Activated CD4-positive, alpha-beta T cell treated with anti-CD3 and anti-CD28 coated beads, Interleukin-2, Interleukin-4, amounts not matched to agents 100 ng/mL and 50 ng/mL, durations not matched to agents 16 hours and 8 hours (primary cell): ENCODE measurements at places on chromosomes 13 and 19.

DNA sequence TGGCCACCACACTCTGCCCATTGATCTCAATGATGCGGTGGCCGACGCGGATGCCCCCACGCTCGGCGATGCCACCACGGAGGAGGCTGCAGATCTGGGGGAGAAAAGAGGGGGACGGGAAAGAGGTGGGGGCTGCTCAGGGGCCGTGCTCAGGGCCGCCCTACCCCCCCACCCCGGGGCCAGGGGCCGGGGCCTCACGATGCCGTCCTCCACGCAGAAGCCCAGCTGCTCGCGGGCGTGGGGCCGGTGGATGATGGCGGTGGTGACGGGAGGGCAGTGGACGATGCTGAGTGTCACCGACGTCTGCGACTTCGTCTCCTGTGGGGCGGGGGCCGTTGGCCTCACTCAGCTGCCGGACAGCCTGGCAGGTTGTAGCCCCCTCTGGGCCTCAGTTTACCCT lies 10.3 kb downstream of the APBA3 start:
- no peak for DNase-seq

DNA sequence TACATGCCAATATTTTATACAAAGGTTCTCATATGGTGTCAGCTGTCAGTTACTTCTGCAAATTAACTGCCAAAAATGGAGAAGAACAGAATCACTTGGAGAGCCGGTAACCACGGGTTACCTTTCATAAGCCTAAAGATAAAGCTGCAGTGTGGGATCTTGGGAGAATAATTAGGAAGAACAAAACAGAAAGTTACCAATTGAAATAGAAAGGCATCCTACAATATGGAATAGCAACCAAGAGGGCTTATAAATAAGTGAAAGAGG lies 74.2 kb downstream of the TSHZ3 start:
- DNase-seq = no peak

DNA sequence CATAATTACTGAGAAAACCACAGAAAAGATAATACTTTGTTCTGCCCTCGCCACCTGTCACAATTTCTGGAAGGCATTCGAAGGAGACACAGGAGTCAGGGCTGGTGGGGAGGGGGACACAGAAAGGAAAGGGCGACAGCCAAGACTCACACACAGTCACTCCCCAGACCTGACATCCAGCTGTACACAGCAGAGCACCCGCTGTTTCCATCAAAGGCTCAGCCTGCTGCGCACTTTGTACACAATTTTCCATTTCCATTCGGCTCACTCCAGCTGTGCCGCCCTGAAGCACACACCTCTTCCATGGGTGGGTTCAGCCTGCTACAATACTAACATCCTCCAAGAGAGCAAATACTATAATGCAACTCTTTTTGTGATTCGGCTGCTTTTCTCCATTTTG lies 38.0 kb downstream of the STK24 start:
- DNase-seq = no peak

DNA sequence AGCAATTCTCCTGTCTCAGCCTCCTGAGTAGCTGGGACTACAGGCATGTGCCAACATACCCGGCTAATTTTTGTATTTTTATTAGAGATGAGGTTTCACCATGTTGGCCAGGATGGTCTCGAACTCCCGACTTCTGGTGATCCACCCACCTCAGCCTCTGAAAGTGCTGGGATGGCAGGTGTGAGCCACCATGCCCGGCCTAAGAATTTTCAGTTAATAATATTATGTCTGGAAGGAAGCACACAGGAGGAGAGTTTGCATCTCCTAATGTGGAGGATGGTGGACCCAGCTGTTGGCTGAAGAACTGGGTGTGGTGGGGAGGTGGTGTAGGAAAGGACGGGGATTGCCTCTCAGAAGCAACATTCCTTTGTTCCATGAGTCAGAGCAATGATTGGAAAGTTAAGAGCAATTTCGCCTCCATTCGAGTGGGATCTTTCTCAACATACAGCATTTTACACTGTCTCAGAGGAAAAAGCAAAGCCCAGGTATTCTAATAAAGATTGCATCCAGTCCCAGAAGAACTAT lies 11.9 kb downstream of the PDCD2L start:
- DNase-seq = no peak

GRCh38 chr13:112719016-112719415 lies 29.2 kb downstream of the ATP11A start:
- DNase-seq = no peak

DNA sequence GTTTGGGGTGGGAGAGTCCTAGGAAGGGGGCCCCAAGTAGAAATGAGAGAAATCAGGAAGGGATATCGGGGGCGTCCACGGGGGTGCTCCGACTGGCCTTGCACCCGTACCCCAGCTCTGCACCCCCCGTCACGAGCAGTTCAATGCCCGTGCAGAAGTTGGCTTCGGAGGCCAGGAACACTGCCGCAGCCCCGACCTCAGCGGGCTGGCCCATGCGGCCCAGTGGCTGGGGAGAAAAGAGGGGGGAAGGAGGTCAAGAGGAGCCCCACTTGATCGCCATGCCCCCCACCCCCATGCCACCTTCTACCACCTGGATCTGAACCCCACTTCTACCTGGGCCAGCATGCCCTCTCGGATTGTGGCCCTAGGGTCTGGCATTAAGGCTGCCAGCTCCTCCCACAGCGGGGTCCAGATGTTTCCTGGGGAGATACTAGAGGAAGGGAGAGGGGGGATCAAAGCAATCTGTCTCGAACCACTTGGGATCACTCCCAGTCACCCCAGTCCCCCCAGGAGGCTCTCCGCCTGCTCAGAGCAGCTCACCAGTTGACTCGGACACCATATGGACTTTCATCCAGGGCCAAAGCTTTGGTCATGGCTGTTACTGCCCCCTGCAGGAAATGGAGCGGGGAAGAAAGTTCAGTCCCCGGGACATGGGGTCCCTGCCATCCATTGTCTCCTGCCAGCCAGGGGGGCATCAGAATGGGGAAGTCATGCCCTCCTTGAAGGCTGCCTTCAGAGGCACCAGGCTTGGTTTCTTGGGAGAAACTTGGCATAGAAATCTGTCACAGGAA lies 2.5 kb upstream of the BCAT2 start:
- DNase-seq = no peak

GRCh38 chr13:73467125-73467524 lies 408.3 kb downstream of the KLF5 start:
- DNase-seq = no peak

DNA sequence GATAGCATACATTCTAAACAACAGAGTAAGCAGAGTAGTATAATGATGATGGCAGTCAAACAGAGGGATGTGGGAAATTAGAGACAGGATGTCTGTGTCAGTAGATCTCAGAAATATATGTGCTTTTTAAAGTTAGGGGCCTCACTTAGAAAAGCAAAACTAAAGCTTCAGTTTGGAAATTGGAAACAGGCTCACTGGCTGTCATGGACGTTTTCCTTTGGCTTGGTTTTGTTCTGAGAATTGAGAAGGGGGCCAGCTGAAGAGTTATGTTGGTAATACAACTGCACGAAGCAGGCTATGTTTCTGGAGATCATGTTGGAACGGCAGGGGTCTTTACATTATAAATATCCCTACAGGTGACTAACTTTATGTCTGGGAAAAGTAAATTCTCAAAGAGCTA lies 261.3 kb downstream of the LMO7 start:
- no peak for DNase-seq

DNA sequence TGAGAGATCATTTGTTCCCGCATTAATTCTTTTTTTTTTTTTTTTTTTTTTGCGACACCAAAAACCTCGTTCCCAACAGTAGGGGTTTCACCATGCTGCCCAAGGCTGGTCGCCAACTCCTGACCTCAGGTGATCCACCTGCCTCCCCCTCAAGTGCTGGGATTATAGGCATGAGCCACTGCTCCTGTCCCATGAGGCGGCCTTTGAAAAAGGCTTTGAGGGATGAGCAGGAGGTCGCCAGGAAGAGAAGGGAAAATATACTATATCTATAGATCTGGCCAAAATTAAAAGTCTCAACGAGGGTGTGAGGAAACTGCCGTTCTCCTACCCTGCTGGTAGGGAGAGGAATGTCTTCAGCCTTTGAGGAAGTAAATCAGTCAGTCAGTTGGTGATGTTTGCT lies 26.2 kb downstream of the ZNF473 start:
- no peak for DNase-seq

- no peak for DNase-seq
These were observed 18.4 kb downstream of the NLRP13 start for GRCh38 chr19:55913643-55914268.

GRCh38 chr13:30776661-30777060 lies 41.3 kb downstream of the ALOX5AP start:
- no peak for DNase-seq

GRCh38 chr13:75637181-75637750 lies 1.1 kb downstream of the LMO7 start:
- DNase-seq = no peak

DNA sequence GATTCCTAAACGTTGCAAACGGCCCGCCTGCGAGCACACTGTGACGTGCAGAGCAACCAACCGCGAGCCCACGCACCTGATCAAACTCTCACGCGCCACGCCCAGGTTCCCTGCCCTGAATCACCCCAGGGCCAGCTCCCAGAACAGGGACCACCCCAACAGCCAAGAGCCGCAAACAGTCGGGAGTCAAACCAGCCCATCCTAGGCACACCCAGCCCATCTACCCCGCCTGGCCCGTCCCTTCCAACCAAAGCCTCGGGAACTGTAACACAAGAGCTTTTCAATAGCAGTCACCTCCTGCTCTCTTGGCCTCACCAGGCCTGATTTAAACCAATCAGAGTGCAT lies 8.9 kb downstream of the PIP5K1C start:
- DNase-seq = no peak

GRCh38 chr13:108985166-108985565 lies 355.8 kb downstream of the MYO16 start:
- DNase-seq = no peak

DNA sequence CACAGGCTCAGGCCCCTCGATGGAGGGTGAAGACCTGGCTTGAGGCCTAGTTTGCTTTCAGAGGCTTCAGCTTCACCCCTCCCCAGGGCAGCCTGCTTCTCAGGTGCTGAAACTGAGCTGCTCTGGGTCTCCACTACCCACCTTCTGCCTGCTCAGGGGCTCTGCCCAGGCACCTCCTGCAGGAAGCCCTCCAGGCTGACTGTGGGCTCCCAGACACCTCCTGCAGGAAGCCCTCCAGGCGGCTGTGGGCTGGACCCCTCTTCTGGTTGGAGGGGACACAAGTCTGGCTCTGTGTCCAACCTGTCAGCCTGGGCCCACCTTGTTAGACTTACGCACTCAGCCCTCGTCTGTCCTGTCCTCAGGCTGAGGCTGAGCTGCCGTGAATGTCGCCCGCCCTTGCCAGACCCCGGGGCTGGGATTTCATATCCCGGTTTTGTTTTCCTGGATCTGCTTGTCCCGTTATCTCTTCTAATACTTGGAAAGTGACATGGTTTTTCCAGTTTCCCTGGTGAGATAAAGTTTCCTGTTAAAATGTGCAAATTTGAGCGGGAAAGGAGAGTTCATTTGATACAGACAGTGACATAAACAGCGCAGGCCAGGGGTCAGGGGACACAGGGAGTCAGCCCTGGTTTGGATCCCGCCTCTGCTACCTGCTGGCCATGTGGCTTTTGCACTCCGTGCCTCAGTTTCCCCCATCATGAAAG lies 20.8 kb upstream of the MISP start:
- no peak for DNase-seq

DNA sequence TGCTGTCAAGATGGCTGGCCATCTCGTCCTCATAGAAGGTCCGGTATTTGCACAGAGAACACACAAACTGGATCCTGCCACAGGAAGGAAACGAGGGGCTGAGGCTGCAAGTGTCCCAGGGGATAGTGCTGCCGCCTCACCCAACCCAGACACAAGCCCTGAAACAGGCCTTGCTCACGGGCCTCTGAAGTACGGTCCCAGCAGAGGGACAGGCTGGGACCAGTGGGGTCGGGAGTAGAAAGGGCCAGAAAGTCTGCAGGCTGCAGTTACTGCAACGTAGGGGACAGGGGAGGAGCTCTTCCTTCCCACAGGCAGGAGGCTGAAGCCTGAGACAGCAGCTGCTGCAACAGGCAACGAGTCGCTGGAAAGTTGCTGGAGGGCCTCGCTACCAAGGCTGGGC lies 18.2 kb upstream of the AKAP8 start:
- no peak for DNase-seq

DNA sequence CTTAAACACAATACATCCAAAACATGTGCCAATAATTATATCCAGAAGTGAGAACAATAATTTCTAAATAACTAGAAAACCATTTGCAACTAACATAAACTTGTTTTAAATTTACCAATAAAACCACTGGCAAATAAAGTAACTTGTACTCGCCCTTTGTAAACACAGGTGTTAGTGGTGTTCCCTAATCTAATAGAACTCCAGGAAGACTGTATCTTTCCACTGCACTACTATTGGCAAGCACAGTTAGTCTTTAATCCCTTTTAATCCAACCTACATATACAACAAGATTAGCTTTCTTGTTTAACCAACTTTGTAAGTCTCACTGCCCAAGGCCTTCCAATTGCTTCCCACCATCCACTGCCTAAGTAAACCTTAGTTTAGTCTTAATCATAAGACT lies 79.5 kb downstream of the PCDH9 start:
- no peak for DNase-seq

GRCh38 chr19:33197591-33198000 lies 3.5 kb downstream of the LRP3 start:
- no peak for DNase-seq

DNA sequence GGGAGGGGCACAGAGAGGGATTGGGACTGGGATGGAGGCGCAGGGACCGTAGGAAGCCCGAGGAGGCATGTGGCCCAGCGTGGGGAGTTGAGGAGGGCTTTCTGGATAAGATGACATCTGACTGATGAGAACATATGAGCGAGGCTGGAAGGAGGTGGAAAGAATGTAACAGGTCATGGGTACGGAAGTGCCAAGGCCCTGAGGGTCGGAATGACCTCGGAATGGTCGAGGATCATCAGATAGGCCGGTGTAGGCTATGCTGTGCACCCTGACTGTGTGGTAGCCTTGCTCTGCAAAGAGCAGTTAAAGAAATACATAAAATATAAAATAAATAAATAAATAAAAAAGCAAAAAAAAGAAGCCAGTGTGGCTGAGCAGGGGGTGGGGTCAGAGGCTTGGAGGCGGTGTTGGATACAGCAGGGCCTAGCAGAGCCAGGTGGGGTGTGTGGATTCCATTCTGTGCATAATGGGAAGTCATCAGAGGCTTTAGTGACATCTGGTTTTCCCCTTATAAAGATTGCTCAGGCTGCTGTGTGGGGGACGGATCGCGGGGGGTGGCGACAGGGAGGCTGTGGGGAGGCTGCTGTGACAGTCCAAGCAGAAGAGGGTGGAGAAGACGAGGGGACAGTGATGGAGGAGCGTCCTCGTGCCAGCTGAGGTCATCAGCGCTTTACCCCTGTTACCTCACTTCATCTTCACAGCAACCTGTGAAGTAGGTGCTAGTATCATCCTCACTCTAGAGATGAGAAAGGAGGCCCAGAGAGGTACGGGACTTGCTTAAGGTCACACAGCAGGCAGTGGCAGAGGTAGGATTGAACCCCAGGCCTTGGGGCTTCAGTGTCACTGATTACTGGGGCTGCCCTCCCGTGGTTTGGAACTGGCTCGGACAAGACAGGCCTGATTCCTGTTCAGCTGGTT lies 5.0 kb downstream of the PAK4 start:
- no peak for DNase-seq

DNA sequence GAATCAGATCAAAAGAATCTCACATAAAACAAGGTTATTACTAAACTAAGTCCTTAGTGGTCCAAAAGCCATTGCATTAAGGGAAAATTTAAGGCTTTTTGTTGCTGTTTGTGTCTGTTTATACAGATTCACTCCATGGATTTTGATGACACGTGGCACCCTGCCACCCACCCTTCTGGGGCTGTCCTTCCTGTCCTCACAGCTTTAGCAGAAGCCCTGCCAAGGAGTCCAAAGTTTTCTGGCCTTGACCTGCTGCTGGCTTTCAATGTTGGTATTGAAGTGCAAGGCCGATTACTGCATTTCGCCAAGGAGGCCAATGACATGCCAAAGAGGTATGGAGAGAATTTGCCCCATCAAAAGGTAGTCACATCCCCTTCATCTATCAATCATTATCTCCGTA lies 6.9 kb downstream of the ACOD1 start:
- DNase-seq = no peak
